ENCODE measurements at places on chromosomes 6 and 20.

DNA sequence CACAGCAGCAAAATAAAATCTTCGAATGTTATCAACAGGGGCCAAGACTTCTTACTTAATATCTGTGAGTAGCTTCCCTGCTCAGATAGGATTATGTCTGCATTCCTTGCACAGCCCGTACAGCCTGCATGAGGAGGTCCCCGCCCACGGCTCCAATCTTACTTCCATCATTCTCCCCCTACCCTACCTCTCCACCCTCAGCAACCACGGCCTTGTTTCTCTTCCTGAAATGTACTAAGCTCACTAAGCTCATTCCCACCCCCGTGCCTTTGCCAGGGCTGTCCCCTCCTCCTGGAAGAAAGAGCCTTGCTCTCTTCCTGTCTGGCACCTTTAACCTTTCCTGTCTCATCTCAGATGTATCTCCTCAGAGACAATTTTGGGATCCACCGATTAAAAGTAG, 120.4 kb downstream of the BCAS1 start:
- DNase-seq: peak; percentile 25

DNA sequence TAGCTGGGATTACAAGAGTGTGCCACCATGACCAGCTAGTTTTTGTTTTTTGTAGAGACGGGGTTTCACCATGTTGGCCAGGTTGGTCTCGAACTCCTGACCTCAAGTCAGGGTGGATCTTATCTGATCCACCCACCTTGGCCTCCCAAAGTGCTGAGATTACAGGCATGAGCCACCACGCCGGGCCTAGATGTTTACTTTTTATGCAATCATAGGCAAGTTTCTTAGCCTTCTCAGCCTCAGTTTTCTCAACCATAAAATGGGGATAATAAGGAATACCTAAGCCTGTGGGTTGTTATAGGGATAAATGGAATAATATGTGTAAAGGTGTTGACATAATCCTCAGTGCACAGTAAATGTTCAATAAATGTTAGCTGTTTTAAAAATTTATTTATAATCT, 9.8 kb downstream of the SPATS1 start:
- no peak for DNase-seq

- no peak for DNase-seq
Measured at GRCh38 chr6:169895926-169896761, 144.7 kb downstream of the ERMARD start.

- DNase-seq: no peak
Measured at GRCh38 chr6:144405163-144405562, 120.0 kb downstream of the UTRN start.

DNA sequence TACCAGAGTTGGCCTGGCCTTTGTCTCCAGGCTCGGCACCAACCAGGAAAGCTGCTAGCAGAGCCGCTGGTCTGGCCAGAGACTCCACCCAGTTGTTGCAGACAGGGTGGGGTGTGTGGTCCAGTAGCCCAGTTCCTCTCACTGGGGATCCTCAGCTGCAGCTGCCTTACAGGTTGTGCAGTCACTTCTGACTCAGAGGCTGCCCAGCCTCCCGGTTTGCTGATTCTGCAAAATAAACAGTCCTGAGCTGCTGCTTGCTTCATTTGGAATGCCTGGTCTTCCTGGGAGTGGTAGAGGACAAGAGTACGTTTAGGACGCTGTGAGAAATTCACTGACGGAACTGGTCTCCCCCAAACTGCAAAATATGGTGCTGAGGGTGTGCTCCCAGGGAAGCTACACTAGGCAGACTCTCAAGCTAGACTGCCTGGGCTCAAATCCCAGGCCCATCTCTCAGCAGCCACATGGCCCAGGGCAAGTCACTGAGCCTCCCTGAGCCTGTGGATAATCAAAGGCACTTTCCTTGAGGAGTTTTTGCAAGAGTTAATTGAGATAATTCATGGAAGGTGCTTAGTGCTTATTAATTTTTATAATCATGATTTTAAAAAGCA, 246.1 kb downstream of the TFAP2C start:
- DNase-seq: no peak

- peak; percentile 31 for DNase-seq
Measured at GRCh38 chr6:137167702-137168377, 5.6 kb downstream of the IL22RA2 start.

DNA sequence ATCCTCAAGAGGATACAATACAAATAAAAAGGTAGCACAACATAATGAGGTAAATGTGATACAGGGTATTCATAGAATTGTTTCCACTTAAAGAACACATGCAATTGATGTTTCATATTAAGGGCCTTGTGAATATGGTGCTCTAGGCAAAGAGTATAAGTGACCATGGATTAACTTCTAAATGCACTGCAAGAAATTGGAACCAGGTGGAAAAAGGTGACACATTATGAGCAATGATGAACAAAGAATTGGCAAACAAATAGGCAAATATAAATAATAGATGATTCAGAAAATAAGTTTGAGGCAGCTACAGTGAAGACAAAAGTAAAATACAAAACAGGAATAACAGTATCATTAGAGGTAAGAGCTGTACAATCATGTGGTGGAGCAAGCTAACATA, 192.0 kb downstream of the GRIK2 start:
- DNase-seq: no peak

DNA sequence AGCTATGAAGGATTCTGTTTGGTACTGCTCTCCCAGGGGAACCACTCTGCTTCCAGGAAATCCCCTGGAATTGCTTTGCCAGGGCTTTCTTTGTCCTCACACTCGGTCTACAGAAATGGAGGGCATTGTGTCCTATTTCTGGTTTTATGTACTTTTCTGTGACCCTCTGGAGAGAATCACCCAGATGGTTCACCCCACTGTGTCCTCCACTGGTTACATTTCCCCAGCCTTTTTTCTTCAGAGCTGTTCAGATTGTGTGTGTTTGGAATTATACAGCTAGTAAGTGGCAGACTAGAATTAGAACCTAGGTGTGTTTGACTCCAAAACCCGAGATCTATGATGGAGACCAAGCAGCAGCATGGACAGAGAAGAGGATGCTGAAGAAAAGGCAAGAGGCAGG, 80.8 kb downstream of the CD164 start:
- DNase-seq: no peak

- DNase-seq: no peak
Measured at GRCh38 chr20:19108155-19108554, 104.3 kb upstream of the SLC24A3 start.

GRCh38 chr20:5354901-5355300, 38.1 kb upstream of the PROKR2 start:
- no peak for DNase-seq

DNA sequence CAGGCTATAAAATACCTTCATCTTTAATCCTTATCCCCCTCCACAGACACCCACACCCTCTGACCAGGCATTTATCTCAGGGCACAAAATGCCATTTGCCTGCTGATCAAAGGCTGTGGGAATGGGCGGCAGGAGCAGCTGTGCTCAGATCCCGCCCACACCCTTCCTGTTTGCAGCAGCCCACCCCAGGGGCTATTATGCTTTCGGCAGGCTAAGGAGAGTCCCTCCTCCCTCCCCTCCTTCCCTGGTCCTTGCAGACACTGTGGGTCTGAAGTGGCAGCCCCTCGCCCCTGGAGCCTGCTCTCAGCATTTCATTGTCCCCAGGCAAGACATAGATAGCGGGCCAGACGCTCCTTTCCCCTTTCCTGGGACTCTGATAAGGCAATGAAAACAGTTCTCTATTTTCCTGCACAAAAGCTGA, 220.8 kb upstream of the HEY2 start:
- no peak for DNase-seq

DNA sequence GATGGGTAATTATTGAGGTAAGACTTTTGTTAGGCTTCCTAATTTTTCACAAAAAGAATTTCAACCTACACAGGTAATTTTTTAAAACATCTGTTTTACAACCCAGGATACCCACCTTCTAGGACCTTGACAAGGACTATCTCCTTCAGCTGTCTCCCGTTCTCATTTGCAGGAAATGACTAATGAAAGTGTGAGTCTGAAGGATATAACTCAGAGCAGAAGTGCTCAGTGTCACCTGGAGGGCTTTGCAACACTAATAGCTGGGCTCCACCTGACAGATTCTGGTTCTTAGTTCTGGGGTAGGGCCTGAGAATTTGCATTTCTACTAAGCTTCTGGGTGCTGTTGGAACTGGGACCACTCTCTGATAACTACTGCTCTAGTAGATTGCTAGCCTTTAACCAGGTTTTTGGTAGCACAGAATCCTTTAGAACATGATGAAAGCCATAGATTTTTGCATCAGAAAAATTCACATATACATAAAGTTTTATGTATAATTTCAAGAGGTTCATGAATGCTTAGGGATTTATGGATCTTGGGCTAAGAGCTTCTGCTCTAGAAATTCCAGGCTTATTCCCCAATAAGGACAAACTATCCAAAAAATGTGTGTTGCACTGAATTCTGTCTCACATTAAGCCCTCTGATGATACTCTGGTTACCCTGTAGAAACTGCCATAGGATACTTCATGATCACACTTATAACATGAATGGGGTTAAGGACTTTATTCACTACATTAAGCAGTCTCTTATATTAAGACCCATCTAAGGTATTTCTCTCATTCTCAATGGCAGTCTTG, 30.3 kb downstream of the AK9 start:
- peak; percentile 5 for DNase-seq

- DNase-seq: no peak
Measured at GRCh38 chr20:49444553-49444990, 37.9 kb downstream of the KCNB1 start.

- DNase-seq: no peak
Measured at GRCh38 chr6:1416820-1417219, 27.4 kb downstream of the FOXF2 start.

DNA sequence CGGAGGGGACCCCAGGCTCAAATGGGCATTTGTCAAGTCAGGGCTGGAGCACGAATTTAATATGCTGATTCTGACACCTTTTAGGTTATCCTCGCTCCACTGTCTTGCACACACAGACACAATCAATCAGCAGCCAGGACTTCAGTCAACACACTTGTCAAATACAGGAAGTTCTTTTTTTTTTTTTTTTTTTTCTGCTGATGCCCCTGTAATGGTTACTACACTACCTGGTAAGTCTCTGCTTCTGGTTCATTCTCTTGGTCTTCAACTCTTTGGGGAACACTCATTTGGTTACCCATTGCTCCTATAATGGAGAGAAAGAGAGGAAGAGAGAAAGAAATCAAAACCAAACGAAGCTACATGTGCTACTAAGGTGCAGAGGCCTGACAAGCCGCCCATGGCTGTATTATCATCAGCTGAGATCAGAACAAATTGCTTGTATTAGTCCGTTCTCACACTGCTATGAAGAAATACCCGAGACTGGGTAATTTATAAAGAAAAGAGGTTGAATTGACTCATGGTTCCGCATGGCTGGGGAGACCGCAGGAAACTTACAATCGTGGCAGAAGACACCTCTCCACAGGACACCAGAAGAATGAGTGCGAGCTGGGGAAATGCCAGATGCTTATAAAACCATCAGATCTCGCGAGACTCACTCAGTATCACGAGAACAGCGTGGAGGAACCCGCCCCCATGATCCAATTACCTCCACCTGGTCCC, 11.8 kb downstream of the BCAS1 start:
- no peak for DNase-seq

DNA sequence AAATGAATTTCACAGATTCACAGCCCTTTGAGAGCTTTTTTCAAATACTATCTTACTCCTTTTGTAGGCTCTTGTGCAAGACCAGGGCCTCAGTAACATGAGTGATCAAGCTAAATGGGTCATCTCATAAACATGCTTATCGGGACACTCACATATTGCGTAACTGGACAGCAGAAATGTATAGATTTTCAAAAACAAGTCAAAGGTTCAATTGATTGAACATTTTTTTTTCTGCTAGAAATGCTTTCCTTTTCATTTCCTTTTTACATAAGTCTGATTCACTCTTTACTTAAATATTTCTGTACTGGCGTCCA, 8.7 kb upstream of the SALL4 start:
- DNase-seq: no peak

DNA sequence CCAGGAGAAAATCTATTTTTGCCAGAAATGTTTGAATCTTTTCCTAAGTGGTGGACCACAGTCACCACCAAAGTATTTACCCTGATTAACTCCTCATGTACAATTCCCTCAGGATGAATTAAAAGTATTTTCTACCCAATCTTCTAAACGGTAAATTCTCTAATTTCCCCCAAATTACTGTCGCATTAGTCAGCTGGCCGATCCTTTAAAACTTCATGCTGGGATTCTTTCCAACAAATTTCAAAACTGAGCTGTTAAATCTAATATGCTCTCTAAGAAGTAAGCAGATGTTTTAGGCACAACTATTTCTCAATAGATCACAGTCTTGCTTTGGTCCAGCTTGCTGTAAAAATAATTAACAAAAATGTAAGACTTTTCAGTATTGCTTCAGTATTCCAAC, 447.2 kb downstream of the FRK start:
- no peak for DNase-seq
